ENCODE measurements at places on chromosomes 7 and 10.

- DNase-seq, result no peak
Measured at GRCh38 chr7:148939128-148939755, 55.2 kb upstream of the EZH2 start.

- DNase-seq, result no peak
Measured at GRCh38 chr7:19623676-19624075, 85.2 kb downstream of the POLR1F start.

DNA sequence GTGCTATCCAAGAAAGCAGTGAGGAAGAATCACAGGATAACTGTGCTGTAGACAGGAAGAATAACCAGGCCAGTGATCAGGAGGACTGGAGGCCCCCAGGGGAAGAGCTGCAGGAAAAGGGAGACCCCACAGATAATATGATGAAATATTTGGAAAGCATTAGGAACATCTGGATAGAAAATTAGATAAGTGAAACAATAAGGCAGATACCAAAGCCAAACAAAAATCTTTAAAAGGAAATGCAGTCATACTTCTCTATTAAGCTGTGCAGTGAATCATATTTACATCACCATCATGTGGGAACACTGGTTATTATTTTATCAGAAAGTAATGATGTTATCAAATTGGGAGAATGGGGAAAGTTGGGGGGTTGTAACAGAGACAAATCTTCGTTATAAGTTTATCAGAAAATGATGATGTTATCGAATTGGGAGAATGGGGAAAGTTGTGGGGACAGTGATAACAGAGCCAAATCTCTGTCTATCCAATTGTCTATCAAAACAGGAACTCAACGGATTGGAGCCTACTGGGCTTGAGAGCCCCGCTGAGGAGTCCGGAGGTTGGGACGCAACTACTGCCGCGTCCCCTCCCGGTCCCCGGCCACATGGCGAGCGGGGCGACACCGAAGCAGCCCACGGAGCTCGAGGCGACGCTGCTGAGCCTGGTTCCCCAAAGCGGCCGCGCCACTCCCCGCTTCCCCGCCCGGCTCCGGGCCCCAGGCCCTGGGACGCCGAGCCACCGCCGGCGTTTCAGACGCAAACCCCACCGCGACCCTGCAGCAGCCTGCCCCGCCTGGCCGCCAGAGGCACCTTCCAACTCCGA, 14.0 kb upstream of the RALA start:
- DNase-seq, result peak; percentile 78

DNA sequence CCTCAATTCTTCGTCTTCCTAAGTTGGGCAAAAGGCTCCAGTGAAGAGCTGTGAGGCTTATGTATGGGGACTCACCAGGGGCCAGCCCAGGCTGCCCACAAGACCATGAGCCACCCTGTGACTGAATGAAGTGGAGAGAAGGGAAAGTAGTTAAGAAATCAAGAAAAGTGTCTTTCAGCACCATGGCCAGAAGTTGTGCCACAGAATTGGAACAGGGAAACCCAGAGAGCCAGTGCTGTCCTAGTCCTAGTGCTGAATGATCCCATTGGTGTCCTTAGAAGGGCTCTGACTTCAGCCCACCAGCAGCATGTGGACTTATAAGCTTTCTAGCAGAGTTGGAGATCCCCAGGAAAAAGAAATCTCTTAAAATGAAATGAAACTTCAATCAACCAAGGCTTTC, 37.0 kb upstream of the CCSER2 start:
- no peak for DNase-seq

- DNase-seq, result peak; percentile 4
Measured at GRCh38 chr10:29344073-29344820, 55.4 kb downstream of the LYZL1 start.

DNA sequence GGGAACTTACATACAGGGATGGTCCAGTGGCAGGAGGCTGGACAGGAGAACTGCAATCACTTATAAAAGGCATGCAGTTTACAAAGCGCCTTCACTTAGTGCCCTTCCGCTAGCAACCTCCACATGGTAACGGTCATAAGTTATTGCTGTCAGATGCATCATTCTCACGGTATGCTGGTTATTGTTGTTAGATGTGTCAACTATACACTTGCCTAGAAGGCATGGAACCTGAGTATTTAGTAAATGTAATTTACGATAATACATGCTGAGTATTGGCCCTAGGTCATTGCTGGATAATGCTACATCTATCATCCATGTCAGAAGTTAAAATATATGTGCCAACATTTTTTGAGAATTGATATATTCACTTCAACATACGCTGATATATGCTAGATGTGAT, 155.1 kb upstream of the MBL2 start:
- DNase-seq, result no peak

DNA sequence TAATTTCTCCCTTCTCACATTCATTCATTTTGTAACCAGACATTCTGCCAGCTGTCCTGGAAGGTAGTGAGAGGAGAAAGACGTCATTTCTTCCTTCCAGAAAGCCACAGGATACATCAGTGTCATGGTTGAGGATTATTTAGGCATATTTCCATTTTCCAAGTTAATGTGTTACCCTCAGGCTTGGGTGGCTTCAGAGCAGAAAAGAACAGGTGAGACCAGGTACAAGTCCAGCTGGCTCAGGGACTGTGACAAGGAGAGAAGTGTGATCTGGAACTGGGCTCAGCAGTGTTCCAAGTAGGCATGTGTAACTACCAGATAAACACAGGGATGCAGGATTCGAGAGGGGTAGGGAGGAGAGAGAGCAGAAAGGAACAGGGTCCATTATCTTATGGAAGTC, 386.9 kb downstream of the GALNT17 start:
- DNase-seq, result no peak

- no peak for DNase-seq
Measured at GRCh38 chr7:147756300-147756699, 834.3 kb upstream of the C7orf33 start.
